Inflammatory macrophage treated with lipopolysaccharide for 4 hours (primary cell): ENCODE measurements at places on chromosomes 7 and 10.

GRCh38 chr7:131057015-131057793 lies 270.5 kb upstream of the MKLN1 start:
- DNase-seq, result peak; percentile 48

- DNase-seq, result no peak
Observed at GRCh38 chr10:114429581-114430335, 25.5 kb upstream of the AFAP1L2 start.

DNA sequence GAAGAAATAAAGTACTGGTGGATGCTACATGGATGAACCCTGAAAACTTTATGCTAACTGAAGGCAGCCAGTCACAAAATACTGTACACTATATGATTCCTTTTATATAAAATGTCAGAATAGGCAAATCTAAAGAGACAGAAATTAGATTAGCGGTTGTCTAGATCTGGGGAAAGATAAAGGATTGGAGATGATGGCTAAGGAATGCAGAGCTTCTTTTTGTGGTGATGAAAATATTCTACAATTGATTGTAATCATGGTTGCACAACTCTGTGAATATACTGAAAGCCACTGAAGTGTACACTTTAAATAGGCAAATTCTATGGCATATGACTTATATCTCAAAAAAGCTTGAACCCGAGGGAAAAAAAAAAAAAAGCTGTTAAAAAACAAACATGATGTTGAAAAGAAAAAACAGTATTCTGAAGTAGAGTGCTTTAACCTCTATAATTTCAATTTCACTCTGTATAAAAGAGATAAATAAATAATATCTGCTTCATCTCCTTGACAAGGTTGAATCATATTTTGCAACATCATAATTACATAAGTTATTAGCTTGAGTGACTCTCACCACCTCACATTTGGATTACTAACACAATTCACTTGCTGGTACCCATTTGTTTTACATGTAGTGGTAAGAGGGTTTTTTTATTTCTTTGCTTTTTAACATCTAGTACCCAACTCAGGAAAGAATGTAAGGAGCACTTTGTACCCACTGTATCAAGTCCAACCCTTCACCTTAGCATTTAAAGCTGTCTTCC lies 2.8 kb upstream of the GNAI1 start:
- no peak for DNase-seq

GRCh38 chr7:66683770-66684123 lies 55.1 kb downstream of the KCTD7 start:
- DNase-seq, result no peak
